Stimulated activated CD8-positive, alpha-beta memory T cell treated with anti-CD3 and anti-CD28 coated beads, Interleukin-4, amount 100 ng/mL, for 1 hour (primary cell): ENCODE measurements at places on chromosomes 4 and X.

GRCh38 chr4:83125738-83126141 is 11.2 kb upstream of the PLAC8 start:
- no peak for DNase-seq

DNA sequence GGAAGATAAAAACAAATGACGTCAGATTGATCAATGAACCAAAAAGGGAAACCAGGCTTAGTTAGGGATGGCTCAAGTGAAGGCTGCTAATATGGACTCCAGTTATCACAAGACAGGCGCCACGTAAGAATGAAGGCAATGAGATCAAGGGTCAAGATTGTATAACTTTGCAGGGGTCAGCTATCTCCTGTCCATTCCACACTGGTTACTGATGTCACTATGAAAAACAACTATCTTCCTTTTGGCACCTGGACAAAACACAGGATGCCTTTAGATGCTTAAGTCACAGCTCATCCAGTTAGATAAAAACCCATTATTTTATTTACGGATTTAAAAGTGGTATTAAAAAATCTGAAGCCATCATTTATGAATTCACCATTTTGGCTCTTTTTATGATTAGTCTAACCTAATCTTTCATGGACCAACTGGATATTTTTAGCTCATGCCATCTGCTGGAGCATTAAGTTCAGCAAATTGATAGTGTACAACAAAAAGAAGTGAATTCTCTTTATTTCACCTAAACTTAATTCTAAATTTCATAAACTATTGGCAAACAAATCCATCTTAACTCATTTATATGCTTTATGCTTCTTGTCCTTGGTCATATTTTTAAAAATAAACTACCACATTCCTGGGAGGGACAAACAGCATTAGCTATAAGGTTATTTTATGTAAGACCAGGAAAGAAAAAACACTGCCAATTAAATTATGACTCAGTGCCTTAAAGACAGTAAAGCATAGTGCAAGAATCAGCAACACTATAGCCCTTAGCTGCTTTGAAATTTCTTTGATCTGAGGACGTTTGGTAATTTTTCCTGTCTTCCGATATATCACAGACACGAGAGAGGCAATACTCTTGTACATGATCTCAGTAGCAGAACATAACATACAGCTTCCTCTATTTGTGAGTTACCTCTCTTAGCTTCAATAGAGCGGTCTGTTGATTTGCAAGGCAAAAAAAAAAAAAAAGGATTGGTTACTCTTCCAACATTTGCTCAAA is 27.0 kb downstream of the DHX15 start:
- DNase-seq, result no peak

GRCh38 chr4:179872755-179873154 is 2370.4 kb upstream of the TENM3 start:
- no peak for DNase-seq

DNA sequence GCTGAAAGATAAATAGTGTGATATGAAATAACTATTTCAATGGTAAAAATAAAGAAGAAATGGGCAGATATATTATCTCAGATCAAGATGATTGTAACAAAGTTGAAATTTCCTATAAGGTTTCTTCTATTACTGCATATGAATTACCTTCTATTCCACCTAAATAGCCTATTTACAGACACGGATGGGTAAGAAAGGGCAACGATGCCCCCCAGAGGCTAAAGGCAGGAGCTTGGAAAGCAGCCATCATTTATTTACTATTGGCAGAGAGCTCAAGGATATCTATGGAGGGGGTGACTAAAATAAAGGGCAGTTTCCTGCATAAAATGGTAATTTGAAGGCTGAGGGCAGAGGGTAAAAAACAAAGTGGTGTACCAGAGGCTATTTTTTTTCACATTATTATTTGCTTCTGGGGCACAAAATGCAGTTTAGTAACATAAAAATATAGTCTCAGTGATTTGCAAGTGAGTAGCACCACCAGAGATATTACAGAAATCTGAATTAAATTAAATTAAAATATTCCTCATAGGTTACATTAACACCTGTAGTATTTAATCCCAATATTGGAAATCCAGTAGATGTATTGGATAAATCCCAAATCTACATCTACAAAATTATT is 123.1 kb downstream of the BTC start:
- peak; percentile 6 for DNase-seq

DNA sequence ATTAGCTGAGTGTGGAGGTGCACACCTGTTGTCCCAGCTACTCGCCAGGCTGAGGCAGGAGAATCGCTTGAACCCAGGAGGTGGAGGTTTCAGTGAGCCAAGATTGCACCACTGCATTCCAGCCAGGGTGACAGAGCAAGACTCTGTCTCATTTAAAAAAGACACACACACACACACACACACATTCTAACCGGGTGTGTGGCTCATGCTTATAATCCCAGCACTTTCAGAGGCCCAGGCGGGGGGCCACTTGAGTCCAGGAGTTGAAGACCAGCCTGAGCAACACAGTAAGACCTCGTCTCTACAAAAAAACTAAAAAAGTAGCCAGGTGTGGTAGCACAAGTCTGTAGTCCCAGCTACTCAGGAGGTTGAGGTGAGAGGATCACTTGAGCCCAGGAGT is 152.3 kb downstream of the LRBA start:
- DNase-seq, result no peak

GRCh38 chr4:3701736-3702560 is 64.2 kb upstream of the ADRA2C start:
- no peak for DNase-seq

DNA sequence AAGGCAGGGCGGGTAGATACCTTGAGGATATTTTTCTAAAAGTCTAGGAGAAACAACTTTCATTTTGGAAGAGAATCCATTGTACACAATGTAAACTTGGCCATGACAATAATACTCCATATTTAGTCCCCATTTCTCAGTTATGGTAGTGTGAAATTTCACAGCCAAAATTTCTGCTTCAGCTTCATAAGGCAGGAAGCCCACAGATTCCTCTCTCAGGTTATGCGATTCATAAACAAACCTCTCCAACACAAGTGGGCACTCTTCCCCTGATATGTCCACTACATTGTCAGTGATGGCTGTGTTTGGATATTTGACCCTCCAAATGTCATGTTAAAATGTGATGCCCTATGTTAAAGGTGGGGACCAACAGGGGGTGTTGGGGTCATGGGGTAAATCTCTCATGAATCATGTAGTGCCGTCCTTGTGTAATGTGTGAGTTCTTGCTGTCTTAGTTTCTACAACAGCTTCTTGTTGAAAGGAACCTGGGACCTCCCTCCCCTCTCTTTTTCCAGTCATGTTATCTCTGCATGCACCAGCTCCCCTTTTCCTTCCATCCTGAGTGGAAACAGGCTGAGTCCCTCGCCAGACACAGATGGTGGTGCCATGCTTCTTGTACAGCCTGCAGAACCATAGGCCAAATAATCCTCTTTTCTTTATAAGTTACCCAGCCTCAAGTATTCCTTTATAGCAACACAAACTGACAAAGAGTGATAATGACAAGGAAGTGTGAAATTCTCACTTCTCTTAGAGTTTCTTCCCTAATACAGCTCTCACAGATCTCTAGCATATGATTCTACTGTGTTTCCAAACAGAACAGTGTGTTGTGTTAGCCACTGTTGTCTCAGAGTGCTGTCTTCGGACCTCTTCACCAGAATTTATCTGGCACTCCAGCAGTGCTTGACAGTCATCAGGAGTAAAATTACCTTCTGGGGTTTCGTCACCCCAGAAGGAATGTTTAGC is 598.4 kb upstream of the GNPDA2 start:
- no peak for DNase-seq

DNA sequence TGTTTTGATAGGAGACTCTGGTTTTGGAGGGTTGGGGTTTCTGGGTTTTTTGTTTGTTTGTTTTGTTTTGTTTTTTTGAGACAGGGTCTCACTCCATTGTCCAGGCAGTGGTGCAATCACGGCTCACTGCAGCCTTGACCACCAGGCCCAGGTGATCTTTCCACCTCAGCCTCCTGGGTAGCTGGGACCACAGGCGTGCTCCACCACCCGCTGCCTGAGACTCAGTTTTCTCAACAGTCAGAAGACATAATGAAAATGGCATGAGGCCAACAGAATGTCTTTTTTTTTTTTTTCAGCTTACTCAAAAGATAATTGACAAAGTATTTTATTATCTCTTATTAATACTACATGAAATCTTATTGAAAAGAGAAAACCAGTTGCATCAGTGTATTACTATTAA is 32.4 kb downstream of the TNIP2 start:
- DNase-seq, result no peak

GRCh38 chrX:148774276-148774675 is 273.9 kb downstream of the AFF2 start:
- DNase-seq, result no peak

DNA sequence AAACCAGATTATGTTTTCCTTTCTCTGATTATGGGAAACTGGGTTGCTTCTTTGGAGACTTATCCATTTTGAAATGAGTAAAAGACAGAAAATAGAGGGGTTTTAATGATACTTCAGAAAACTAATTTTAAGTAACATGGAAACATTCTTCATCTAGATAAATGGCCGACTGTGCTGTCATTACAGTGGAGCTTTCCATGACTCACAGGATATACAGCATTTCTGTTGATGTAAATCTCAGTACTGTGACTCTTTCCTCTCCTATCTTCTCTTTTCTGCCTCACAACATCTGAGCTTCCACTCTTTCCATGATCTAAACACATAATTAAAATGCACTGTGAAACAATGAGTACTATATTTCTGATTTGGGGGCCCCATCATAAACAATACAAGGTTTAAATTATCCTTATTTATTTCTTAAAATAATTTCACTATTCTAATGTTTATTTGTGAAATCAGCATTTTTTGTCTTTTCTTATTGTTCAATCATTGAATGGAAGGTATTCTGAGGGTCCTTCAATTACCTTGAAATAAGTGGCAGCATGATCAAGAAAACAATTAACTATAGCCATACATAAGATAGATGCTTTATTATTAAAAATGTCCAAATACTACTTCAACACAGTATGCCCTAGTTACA is 19.3 kb downstream of the SEC24D start:
- no peak for DNase-seq

- no peak for DNase-seq
Measured at GRCh38 chrX:69088171-69088938, 76.9 kb downstream of the PJA1 start.

- DNase-seq, result no peak
Measured at GRCh38 chrX:15815779-15816437, 25.6 kb downstream of the ZRSR2 start.

- DNase-seq, result no peak
Measured at GRCh38 chr4:10673817-10674369, 10.7 kb downstream of the CLNK start.

- DNase-seq, result no peak
Measured at GRCh38 chr4:65724973-65725372, 54.7 kb upstream of the EPHA5 start.

GRCh38 chr4:139528377-139529005 is 27.5 kb downstream of the SETD7 start:
- DNase-seq, result no peak

DNA sequence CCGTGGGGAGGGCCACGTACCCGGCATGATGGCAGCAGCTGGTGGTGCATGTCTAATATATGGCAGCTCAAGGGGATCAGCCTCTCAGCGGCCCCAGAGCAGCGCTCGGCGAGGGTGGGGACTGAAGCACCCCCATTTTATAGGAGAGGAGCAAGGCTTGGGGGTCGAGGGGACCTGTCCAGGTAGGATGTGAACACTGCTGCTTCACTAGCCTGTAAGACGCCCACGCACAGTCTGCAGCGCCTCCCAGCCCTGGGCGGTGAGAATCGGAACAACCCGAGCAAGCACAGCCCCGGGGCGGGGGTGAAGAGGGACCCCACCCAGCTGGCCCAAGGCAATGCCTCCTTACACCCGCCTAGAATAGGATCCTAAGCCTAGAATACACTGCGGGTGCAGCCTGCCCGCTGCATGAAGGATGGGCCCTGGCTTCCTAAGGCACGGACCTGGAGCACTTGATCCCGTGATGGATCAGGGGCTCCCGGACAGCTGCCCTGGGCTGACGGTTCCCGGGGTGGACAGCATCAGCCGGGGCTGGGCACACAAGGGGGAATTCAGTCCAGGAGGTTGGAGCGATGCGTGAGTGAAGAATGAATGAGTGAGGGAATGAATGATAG is 17.6 kb downstream of the ADRA2C start:
- no peak for DNase-seq

DNA sequence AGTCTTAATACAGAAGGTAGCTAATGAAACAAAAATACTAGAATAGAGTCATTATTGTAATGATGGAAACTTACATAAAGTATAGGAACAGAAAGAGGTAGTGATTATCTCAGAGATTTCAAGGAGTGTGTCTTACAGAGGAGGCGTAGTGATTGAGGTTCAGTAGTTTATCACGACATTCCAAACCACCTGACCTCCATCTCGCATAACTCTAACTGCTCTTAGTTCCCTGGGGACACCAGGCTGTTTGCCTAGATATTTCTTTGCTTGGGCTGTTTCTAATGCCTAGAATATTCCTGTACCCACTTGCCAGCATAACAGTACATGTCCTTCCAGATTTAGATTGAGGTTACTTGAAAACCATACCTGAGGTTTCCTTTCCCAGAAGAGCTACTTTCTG is 29.1 kb downstream of the STAG2 start:
- no peak for DNase-seq

- DNase-seq, result no peak
Measured at GRCh38 chr4:127995776-127996175, 30.6 kb downstream of the ABHD18 start.

DNA sequence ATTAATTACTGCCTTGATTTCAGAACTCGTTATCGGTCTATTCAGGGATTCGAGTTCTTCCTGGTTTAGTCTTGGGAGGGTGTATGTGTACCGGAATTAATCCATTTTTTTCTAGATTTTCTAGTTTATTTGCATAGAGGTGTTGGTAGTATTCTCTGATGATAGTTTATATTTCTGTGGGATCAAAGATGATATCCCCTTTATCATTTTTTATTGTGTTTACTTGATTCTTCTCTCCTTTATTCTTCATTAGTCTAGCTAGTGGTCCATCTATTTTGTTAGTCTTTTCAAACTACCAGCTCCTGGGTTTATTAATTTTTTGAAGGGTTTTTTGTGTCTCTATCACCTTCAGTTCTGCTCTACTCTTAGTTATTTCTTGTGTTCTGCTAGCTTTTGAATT is 32.1 kb downstream of the CDX4 start:
- DNase-seq, result no peak

DNA sequence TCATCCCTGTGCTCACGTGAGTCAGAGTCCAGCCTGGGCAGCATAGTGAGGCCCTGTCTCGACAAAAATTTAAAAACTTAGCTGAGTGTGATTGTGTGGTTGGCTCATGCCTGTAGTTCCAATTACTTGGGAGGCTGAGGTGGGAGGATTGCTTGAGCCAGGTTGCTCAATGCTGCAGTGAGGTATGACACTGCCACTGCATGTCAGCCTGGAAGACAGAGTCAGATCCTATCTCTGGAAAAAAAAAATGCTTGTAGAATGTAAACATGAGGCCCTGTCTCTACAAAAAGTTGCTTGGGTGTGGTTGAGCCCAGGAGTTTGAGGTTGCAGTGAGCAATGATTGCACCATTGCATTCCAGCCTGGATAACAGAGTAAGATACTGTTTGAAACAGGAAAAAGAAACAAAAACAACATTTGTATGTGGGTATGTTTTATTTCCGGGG is 11.3 kb upstream of the YTHDC1 start:
- no peak for DNase-seq

GRCh38 chrX:153019166-153019565 is 25.2 kb upstream of the PNMA5 start:
- DNase-seq, result no peak
